Ovary (tissue), 10 donors: ENCODE measurements at places on chromosomes 6 and 20. TPM values are rescaled to one million over a fixed set of nuclear protein-coding genes. Genes with fewer than 3 reads are reported as not detected.

Gene SLC24A3
- polyA plus RNA-seq: 9.5 TPM

Gene CST1
- polyA plus RNA-seq: not detected

Gene BMP7
- 0.42 TPM for polyA plus RNA-seq

Gene SNAI1
- polyA plus RNA-seq: 0.95 TPM

Gene GSTA3
- polyA plus RNA-seq: 22.1 TPM

Gene EPPIN
- 0.38 TPM for polyA plus RNA-seq

Gene PLCB4
- 4.6 TPM for polyA plus RNA-seq

Gene SLC32A1
- not detected for polyA plus RNA-seq

Gene BPIFB4
- polyA plus RNA-seq: not detected

Gene SULF2
- polyA plus RNA-seq: 406 TPM

Gene FBXO30
- polyA plus RNA-seq: 6.9 TPM

Gene ZFP57
- 0.13 TPM for polyA plus RNA-seq

Gene HCK
- polyA plus RNA-seq: 8.9 TPM

Gene UCKL1
- 6.6 TPM for polyA plus RNA-seq

Gene RNF144B
- polyA plus RNA-seq: 4.0 TPM

Gene TUBB1
- 0.02 TPM for polyA plus RNA-seq

Gene RFX6
- not detected for polyA plus RNA-seq

Gene RIPOR3
- polyA plus RNA-seq: 9.6 TPM

Gene NTSR1
- polyA plus RNA-seq: 0.05 TPM

Gene BPIFA1
- polyA plus RNA-seq: not detected

Gene CDH26
- polyA plus RNA-seq: 0.22 TPM

Gene PNLDC1
- polyA plus RNA-seq: 1.1 TPM

Gene RPP40
- 6.0 TPM for polyA plus RNA-seq
